Stimulated activated CD8-positive, alpha-beta memory T cell treated with anti-CD3 and anti-CD28 coated beads, Interleukin-4, amount 100 ng/mL, for 48 hours (primary cell): ENCODE measurements at places on chromosomes 3 and 15.

DNA sequence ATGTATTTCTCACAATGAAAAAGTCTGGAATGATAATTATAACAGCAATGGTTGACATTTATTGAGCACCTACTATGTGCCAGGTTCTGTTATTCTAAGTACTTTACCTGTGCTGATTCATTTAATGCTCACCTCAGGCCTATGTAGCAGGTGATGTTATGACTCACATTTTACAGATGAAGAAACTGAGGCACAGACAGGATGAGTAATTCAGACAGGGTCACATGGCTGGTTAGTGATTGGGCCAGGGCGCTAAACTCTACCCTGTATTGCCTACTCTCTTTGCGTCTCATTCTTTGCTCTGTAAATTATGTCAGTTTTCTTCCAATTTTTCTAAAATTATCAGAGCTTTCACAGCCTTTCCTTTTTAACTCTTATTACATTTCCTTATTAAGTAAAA, 98.3 kb downstream of the PIK3R4 start:
- DNase-seq = no peak

GRCh38 chr3:141285570-141285969, 53.9 kb downstream of the PXYLP1 start:
- no peak for DNase-seq

- DNase-seq = no peak
Observed at GRCh38 chr15:68682330-68682729, 103.5 kb downstream of the CORO2B start.

DNA sequence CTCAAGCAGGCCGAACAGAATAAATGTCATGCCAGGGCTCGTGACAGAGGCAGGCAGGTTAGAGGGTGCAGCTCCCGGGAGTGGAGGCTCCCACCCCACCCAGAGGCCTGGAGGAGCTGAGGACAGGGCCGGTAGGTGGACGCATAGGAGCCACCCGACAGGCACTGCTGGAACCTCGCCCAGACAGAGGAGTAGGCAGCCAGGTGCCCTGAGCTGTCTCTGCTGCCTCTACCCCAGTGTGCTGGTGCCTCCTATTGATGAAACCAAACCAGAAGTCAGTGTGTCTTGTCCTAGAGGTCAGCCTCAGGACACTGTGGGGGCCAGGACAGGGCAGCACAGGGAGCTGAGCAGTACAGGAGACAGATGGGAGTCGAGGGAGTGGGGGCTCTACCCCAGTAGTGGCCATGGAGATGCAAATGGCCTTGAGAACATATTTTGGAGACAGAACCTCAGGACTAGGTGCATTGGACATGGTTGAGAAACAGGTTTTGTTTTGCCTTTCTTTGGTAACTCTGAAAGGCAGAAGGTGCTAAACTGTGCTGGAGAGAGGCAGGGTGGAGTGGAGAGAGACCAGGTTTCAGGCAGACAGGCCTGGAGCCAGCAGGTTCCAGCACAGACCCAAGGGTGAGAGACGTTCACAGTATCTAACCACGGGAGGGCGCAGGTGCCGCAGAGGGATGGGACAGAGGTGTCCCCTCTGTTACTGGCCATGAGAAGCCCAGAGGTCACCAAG, 15.4 kb upstream of the KLF15 start:
- no peak for DNase-seq

GRCh38 chr3:70856414-70857162, 544.1 kb upstream of the MDFIC2 start:
- DNase-seq = no peak

DNA sequence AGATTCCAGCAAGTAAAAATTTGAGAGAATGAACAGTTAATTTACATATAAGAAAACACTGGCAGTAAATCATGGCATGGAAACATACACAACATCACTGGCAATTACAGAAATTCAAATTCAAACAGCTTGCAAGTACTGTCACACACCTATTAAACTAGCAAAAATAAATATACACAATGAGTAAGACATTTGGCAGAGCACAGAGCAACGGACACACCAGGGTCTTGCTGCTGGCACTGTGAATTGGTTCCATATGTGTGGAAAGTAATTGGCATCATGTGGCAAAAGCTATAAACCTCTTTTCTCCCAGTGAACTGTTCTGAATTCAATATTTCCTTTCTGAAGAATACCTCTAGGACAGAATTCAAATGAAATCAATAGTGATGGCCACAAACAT, 78.3 kb downstream of the LRRK1 start:
- no peak for DNase-seq

GRCh38 chr15:96181873-96182301, 148.6 kb upstream of the NR2F2 start:
- no peak for DNase-seq

- DNase-seq = no peak
Observed at GRCh38 chr3:55000546-55000945, 72.7 kb upstream of the LRTM1 start.

DNA sequence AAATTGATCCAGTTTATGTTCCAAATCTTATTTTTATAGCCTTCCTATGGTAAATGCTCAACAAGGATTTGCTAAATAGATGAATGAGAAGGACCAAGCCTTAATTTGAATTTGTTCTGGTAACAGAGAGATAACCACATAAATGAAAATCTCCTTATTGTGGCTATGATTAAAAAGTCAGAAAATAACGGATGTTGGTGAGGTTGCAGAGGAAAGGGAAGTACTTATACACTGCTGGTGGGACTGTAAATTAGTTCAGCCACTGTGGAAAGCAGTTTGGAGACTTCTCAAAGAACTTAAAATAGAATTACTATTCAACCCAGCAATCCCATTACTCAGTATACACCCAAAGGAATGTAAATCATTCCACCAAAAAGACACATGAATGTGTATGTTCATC, 26.2 kb downstream of the AAGAB start:
- DNase-seq = no peak

GRCh38 chr3:98551236-98551635, 19.5 kb downstream of the GPR15 start:
- no peak for DNase-seq

DNA sequence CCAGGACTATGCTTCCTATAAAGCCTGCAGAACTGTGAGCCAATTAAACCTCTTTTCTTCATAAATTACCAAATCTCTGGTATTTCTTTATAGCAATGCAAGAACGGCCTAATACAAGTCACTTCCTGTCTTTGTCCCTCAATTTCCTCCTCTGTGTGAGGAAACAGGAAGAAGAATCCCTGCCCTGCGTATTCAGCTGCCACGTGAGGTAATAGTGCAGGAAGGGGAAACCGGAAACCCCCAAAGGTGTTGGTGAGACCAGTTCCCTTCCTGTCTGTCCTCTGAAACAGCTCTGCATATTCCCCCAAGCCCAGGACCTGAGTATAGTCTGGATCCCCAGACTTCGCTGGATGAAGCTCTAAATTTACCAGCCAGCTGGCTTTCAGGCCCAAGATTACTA, 18.1 kb upstream of the PTPN23 start:
- DNase-seq = no peak

- no peak for DNase-seq
Observed at GRCh38 chr3:119401069-119401468, 62.3 kb downstream of the TMEM39A start.
